ENCODE measurements at places on chromosomes 7 and 10.

DNA sequence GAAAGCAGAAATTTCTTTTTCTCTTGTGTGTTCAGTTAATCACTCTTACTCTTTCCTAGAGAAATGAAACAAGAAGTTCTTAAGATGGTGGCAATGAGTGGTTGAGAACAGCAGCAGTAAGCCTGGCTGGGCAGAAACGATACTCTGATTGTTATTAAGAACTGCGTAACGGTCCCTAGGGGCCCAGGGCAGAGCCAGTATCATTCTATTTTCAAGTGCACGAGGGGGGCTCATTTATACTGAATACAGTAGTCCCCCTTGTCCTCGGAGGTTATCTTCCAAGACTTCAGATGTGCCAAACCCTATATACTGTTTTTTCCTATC, 64.9 kb downstream of the EEPD1 start:
- DNase-seq = no peak

- DNase-seq = no peak
Measured at GRCh38 chr10:47252093-47252780, 47.8 kb upstream of the GDF10 start.

GRCh38 chr7:85719981-85720953, 533.4 kb upstream of the SEMA3D start:
- peak; percentile 37 for DNase-seq

DNA sequence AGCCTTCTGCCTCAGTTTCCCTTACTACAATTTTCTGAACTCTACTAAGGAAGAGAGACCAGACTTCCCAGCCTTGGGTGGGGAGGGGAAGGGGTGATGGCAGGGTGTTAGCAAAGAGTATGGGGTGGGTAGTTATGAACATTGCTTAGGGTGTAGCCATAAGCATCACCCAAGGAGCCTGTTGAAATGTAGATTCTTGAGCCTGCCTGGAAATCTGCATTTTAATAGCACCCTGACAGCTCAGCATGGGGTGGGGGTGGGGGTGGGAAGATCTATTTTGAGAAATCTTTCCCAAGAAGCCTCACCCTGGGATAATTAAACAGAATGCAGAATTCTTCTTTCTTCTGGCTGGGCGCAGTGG, 164.8 kb downstream of the NRF1 start:
- no peak for DNase-seq

- no peak for DNase-seq
Measured at GRCh38 chr10:113978802-113979201, 64.9 kb upstream of the ADRB1 start.

DNA sequence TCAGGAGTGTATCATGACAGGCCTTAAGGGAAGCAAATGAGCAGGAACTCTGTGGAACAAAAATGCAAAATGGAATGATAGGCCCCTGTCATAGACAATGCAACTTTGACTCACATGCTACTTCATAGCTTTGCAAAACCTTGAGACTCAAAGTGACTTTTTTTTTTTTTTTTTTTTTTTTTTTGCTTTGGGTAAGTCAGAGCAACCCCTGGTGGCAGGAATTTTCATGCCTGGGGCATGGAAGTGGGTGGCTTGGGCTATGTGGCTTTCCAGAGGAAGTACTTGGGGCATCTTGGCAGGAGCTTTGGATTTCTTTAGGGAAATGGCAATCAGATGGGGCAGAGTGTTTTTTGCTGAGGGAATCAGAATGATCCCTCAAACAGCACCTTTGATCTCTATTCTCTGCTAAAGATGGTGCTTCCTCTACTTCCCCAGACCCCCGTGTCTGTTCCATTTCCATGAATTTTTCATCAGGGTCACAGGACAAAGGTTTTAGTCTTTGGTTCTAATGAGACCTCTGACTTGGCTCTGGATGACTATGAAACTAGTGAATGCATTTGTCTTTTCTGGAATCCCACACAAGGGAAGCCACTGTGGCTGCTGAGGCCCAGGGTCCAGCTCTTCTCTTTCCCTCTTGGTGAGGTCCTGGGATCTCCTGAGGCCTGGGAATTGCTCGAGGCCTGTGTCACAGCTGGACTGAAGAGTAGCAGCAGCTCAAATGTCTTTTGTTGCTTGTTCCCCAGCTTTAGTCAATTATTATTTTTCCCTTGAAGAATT, 62.8 kb downstream of the TACC2 start:
- peak; percentile 39 for DNase-seq

GRCh38 chr10:15725603-15726002, 5.9 kb upstream of the ITGA8 start:
- DNase-seq = peak; percentile 19

DNA sequence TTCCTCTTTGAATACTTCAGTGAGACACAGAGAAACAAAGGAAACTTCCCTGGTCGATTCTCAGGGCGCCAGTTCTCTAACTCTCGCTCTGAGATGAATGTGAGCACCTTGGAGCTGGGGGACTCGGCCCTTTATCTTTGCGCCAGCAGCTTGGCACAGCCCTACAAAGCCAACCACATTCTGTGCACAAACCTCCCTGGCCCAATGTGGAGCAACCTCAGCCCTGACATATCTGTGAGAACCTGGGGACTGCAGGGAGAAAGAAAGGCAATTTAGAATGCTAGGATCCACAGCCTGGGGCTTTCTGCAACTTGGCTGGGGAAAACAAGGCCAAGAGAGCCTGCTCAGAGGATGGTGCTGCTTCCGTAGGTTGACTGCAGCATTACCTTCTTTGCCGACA, 63.5 kb upstream of the PRSS58 start:
- no peak for DNase-seq

GRCh38 chr10:122557516-122557915, 3.0 kb upstream of the DMBT1 start:
- DNase-seq = no peak

DNA sequence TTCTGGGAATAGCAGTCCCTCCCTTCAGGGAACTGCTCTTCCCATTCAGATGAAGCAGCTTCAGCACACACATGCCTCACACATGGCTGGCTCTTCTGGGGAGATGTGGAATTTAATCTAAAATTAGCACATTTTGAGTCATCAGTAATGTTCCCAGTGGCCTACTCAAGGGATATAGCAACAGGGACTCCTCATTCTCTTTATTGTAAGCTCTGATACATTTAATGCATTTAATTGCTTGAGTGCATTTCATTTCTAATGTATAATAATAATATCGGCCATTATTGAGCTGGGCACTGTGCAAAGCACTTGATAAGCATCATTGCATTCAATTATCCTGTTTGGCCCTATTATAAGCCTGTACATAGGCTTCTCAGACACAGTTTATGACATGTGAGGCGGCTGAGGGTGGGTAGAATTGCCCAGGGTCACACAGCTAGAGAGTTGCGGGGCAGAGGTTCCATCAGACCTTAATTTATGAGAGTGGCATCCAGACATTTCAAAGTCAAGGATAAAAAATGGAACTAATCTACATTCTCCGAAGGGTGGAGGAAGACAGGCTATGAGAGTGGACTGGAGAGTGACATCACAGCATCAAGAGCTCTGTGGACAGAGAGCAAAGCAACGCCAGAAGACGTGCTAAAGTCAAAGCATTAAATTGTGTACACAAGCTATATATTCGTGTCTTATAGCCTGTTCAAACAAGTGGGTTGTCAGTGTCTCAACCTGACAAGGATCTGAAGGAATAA, 76.8 kb downstream of the LANCL2 start:
- no peak for DNase-seq

- DNase-seq = no peak
Measured at GRCh38 chr10:4590807-4591206, 235.2 kb upstream of the AKR1E2 start.

- DNase-seq = no peak
Measured at GRCh38 chr7:92836489-92836999, at the start of gene CDK6. TSS of gene CDK6 (minus strand) at chr7:92836573. CDS start at chr7:92833323, 3,250 bp downstream.

GRCh38 chr10:101993221-101993620, 62.8 kb downstream of the ARMH3 start:
- DNase-seq = no peak

GRCh38 chr7:50356212-50356944, 51.9 kb downstream of the IKZF1 start:
- no peak for DNase-seq

GRCh38 chr7:31850601-31851000, 163.6 kb downstream of the PPP1R17 start:
- no peak for DNase-seq

DNA sequence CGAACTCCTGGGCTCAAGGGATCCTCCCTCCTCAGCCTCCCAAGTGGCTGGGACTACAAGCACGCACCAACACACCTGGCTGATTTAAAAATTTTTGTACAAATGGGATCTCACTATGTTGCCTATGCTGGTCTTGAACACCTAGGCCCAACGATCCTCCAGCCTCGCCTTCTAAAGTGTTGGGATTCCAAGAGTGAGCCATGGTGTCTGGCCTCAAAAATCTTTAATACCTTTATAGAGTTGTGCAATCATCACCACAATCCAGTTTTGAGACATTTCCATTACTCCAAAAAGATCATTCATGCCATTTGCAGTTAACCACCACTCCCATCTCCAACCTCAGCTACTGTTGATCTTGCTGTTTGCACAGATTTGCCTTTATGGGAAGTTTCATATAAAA, 165.4 kb downstream of the LYZL1 start:
- DNase-seq = no peak

GRCh38 chr7:108525327-108525984, 479 bp downstream of the PNPLA8 start:
- peak; percentile 45 for DNase-seq

GRCh38 chr7:81003326-81003725, 84.5 kb upstream of the SEMA3C start:
- DNase-seq = no peak

DNA sequence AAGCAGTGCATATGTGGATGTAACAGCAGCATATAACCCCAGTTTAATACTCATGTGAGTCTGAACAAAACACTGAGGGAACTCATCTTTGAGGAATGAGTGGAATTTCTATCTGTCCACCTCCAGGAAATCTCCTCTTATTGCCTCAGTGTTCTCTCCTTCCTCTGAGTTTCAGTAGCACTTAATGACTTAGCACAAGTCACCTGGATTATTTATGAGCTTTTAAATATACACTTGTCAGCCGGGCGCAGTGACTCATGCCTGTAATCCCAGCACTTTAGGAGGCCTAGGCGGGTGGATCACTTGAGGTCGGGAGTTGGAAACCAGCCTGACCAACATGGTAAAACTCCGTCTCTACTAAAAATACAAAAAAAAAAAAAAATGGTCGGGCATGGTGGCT, 4.3 kb downstream of the LRRC20 start:
- DNase-seq = peak; percentile 99

DNA sequence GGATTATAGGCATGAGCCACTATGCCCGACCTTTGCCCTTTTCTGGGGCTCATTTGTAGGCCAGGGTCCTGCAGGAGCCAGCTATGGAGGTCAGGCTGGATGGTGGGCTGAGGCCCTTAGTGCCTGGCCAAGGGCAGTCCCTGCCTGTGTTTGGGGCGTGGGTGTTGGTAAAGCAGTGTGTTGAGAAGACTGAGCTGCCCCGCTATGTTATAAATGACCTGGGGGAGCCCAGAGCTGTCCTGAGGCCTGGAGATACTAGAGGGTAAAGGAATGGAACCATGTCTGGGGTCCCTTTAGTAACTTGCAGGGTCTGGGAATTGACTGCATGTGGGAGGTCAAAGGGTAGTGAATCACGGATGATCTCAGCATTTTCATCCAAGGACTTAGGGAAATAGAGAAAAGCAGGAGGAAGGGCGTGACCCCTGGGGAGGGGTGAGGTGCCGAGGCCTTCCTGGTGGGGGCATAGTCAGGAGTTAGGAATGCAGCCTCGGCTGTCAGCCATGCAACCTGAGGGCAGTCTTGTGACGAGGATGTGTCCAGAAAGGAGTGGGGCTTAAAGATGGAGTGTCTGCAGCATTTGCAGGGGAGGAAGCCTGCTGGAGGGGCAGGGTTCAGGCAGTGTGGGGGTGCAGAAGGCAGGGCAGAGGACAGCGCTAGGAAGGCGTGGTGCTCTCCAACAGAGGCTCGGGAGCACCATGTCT, 31.5 kb downstream of the TMEM248 start:
- DNase-seq = peak; percentile 73

DNA sequence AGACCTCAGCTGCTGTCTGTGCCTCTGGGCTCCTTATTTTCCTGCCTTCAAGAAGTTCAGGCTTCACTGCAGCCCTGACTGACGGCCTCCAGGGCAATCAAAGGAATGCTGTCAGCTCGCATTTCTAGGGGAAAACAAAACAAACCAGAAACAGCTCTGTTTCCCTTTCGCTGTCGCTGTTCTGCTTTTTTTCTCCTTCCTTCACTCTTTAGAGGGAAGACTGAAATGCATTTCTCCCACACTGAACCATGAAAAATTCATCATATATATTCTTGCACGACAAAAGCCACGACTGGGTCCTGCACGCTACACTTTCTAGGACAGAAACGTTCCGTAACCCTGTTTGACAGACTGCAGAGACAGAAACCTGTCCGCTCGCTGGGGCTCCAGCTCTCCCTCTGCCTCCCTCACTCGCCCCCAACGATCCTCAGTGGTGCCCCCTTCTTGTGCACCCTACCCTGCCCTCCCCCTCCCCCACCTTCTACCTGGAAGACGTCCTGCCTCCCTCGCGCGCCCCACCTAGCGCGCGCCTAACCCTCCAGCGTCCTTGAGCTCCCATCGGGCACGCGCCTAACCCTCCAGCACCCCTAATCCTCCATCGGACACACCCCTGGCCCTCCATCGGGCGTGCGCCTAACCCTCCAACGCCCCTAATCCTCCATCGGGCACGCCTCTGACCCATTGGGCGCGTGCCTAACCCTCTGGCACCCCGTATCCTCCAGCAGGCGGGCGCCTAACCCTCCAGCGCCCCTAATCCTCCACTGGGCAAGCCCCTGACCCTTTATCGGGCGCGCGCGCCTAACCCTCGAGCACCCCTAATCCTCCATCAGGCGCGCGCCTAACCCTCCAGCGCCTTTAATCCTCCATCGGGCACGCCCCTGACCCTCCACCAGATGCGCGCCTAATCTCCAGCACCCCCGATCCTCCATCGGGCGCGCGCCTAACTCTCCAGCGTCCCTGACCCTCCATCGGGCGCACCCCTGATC, 37.1 kb downstream of the SVOPL start:
- DNase-seq = peak; percentile 18
